ENCODE measurements at places on chromosomes 7 and 10.

DNA sequence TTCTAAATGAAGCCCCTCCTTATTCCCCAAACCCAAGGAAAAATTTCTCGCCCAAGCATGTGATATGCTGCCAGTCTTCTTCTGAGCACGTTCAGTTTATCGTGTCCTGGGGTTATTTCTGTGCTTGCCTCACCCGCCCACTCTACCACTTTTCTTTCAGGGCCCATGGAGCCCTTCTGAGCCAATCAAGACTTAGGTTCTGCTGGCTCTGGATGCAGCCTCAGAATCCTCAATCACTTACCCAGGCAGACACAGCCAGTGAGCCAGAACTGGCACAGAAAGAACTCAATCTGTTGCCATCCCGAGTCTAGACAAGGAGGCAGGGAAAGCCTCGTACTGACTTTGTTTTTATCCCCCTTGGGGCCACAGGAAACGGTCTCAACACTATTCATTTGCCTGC, 34.2 kb upstream of the C10orf90 start:
- DNase-seq = no peak

DNA sequence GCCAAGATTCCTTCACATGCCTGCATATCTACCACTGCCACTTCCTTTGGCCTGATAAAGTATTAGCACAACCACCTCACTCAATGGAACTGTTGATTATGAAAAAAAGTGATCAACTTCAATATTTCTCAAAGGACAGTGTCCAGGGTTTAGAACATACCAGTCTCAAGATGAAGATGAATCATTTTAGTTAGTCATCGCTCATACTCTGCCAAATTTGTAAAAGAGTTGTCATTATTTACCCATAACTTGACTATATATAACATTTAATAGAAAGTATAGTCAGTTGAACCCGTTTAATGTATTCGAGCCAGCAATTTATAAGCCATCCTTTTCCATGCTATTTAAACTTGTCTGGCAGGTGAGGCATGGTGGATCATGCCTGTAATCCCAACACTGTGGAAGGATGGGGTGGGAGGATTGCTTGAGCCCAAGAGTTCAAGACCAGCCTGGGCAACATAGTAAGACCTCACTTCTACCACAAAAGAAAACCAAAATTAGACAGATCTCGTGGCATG, 33.2 kb downstream of the SPAM1 start:
- DNase-seq = no peak

GRCh38 chr7:22675917-22676343, 51.1 kb upstream of the IL6 start:
- DNase-seq = peak; percentile 89

DNA sequence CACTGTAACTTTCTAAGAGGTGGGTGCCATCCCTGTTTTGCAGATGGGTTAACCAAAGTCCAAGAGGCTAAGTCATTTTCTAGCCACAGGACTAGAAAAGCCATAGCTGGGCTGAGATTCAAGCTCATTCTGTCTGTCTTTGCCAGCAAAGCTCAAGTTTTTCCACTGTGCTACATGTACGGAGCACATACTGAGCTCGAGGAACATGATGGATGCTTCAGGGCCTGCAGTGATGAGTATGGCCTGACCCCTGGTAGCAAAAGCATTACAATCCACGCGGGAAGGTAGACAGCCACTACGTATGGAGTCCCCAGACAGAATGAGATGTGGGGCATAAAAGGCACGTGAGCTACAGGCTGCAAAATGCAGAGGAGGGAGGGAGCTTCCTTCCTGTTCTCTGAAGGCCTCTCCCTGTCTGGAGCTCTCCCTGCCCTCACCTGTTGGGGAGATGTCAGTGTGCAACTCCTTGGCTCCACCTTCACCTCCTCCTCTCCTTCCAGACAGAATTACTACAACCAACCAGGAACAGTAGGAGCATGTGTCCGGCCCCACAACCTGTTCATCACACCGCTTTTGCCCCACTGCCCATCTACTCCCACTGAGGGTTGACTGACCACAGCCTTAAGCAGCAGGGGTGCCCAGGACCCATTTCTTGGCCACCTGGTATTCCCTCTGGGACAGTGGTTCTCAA, 16.4 kb downstream of the ITPRIP start:
- DNase-seq = no peak

- no peak for DNase-seq
These were observed 11.7 kb downstream of the HSPA12A start for GRCh38 chr10:116730464-116731260.

- DNase-seq = peak; percentile 80
These were observed 41.9 kb downstream of the CDK1 start for GRCh38 chr10:60820093-60820754.

- no peak for DNase-seq
These were observed 91.6 kb downstream of the MYOF start for GRCh38 chr10:93390306-93391090.

- DNase-seq = peak; percentile 77
These were observed 68.0 kb downstream of the LANCL2 start for GRCh38 chr7:55432939-55433784.

DNA sequence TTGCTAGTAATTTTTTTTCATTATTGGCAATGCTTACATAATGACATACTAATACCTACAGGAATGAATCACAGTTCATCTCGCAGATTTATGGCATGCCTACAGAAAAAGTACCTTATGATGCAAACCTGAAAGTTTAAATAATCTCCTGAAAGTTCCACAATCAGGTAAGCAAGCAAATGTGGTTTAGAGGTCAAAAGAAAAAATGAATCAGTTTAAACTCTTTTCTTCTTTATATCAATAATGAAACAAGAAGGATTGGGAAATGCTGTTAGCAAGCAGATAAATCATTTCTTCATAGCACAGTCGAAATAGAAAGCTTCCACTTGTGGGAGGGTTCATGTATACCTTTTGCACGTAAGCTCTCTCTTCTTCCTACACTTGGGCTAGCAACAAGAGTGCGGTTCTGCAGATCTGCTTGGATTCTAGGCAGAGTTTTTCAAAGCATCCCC, 53.7 kb upstream of the MTPN start:
- DNase-seq = no peak

- DNase-seq = no peak
These were observed 47.2 kb downstream of the PAX2 start for GRCh38 chr10:100792574-100792973.

DNA sequence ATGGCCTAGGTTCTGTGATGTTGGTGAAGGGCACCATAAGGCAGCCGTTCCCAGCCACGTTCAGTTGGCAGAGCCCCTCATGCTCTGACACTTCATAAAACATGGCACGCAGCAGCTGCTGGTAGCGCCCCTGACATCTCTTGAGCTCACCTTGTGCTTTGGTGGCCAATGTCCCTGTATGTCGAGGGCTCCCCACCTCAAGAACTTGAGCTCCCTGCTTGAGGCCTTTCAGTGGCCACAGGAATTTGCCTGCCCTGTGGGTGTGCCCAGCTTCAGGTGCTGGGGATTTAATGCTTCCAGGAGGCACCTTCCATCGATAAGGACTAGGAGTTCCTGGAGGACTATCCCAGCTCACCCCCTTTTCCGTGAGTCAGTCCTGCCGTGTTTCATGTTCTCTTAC, 9.5 kb upstream of the ZNF32 start:
- DNase-seq = no peak

GRCh38 chr7:85115862-85116261, 71.0 kb downstream of the SEMA3D start:
- no peak for DNase-seq

DNA sequence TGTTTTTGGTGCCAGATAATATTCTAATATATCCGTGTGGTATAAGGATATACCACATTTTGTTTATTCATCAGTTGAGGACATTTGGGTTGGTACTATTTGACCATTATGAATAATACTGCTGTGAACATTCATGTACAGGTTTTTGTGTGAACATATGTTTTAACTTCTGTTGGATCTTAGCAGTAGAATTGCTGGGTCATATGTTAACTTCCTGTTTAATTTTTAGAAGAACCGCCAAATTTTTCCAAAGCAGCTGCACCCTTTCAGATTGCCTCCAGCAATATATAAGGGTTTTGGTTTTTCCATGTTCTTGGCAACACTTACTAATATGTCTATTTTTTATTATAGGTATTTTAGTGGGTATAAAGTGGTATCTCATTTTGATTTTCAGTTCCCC, 22.8 kb downstream of the VPS26A start:
- DNase-seq = no peak

DNA sequence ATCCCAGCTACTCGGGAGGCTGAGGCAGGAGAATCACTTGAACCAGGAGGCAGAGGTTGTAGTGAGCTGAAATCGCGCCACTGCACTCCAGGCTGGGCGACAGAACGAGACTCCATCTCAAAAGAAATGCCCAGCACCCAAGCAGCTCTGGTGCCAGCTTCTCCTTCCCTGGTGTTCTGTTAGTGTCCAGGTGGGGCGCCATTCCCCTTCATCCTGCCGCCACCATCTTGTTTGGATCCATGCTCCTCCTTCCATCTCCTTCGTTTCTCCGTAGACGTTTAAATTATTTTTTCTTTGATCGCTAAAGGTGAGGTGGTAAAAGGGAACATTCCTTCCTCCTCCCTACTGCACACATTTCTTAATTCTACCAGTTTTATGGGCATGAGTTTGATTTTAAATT, 30.3 kb downstream of the PROSER2 start:
- no peak for DNase-seq

- peak; percentile 8 for DNase-seq
These were observed 45.5 kb upstream of the ZNRF2 start for GRCh38 chr7:30238721-30239441.

- DNase-seq = no peak
These were observed 191.9 kb downstream of the CDK14 start for GRCh38 chr7:90788052-90788451.

DNA sequence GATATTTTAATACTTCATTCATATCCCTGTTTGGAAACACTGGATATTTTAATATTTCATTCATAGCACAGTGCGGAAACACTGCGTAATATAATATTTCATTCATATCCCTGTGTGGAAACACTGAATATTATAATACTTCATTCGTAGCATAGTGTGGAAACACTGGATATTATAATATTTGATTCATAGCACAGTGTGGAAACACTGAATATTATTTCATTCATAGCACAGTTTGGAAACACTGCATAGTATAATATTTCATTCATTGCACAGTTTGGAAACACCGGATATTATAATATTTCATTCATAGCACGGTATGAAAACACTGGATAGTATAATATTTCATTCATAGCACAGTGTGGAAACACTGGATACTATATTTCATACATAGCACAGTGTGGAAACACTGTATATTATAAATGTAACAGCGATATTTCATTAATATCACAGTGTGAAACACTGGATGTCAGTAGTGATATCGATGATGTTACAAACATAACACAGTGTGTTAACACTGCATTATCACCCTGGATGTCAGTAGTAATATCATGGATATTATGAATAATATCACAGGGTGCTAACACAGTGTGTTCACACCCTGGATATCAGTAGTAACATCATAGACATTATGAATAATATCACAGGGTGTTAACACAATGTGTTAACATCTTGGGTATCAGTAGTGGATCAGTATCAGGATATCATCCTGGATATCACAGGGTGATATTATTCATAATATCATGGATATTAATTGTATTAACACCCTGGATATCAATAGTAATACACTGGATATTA, 2.9 kb upstream of the TMEM225B start:
- no peak for DNase-seq

DNA sequence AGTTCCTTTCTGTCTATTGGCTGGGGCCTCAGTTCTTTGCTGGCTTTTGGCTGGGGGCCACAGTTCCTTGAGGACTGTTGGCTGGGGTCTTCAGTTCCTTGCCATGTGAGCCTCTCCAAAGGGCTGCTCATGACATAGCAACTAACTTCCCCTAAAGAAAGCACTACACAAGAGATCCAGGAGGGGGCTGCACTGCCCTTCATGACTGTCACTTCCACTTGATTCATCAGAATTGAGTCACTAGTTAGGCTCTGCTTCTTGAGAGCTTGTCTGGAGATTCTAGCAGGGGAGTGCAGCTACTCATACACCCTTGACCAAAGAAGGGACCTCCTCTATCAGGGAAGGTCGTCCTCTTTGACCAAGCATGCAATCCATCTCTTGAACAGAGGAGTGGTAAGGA, 38.0 kb upstream of the MKX start:
- peak; percentile 58 for DNase-seq

GRCh38 chr7:141272417-141272816, 198.6 kb downstream of the TMEM178B start:
- DNase-seq = no peak

DNA sequence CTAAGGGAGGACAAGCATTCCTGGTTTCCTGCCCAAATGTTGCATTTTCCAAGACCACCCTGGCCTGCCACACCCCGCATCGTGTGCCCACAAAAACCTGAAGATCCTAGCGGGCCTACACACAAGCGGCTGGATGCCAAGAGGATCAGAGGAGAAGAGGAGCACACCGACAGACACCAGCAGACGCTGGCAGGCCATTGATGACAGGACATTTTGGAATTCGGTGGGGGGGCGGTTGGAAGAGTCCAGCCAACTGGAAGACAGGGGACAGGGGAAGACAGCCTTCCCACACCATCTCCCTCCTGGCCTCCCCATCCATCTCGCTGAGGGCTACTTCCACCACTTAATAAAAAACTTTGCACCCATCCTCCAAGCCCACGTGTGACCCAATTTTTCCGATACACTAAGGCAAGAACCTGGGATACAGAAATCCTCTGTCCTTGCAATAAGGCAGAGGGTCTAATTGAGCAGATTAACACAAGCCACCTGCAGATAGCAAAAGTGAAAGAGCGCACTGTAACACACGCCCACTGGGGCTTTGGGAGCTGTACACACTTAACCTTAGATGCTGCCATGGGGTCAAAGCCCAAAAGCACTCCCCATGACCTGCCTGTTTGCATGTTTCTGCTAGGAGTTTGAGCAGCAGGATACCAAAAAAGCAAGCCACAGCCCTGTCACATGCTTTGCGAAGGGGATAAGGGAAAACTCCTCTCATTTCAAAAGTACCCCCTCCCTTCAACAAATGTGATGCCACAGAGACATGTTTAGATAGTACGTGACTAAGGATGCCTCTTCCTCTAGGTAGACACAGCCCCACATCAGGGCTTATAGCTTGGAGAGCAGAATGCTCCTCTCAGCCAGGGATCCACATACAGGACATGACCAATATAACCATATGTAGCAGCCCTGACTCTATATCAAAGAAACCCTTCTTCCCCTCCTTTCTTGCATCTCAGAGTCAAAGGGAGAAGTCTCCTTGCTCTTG, 13.4 kb upstream of the SMNDC1 start:
- no peak for DNase-seq

GRCh38 chr10:84948644-84949043, 620.3 kb downstream of the CCSER2 start:
- DNase-seq = no peak

All from lung microvascular endothelial cell (primary cell).